CD4-positive, alpha-beta memory T cell (primary cell): ENCODE measurements at places on chromosomes 4 and X.
A peak's percentile ranks its signal among the peaks of the same experiment; 100 is the strongest.

- DNase-seq: no peak
These were observed 48.1 kb upstream of the UGT2B15 start for GRCh38 chr4:68718447-68719074.

DNA sequence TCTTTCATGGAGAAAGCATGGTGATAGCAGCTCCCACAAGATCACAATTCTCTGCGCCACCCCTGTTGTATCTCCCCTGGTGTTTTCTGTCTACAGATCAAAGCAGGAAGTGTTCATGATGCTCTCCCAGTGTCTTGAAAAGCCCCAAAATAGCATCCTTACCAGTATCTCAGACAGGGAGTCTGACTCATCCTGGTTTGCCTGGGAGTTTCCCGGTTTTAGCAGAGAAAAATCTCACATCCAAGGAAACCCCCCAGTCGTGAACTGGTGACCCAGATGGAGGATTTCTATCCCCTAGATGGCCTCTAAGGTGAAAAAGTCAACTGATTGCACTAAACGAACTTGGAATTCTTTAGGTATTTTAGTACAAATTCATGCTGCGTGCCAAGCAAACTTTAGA is 64.3 kb upstream of the NR0B1 start:
- no peak for DNase-seq

GRCh38 chr4:13888112-13888511 is 260.6 kb upstream of the BOD1L1 start:
- DNase-seq: no peak

GRCh38 chr4:112840061-112840460 is 203.1 kb downstream of the LARP7 start:
- no peak for DNase-seq

DNA sequence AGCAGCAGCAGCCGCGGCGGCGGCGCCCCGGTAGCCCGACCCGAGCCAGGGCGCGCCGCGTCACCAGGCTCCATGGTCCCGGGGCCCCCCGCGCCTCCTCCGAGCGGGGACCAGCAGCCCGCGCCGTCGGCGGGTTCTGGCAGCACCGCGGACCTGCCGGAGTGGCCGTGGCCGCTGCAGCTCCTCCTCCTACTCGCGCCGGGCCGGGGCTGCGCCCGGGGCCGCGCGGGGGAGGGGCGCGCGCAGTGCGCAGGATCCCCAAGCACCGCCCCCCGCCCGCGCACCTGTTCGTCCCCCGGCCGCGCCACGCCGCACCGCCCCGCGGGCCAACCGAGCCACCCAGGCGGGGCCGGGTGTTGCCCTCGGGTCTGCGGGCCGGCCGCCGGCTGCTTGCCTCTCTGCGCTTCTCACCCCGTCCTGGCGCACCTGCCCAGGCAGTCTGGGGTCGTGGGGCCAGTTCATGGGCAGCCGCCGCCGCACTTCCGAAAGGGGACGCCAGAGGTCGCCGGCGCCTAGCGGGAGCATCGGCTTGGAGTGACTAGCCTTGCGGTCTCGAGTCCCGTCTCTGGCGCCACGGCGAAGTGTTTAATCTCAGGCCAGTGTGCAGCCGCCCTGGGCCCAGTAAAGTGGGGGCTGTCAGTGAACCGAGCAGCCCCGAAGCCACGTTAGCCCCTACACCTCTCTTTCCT is at the start of gene SLC9A7:
Gene SLC9A7 (minus strand): TSS at position 163 of the 689 bp plus-strand sequence. CDS start 89 bp downstream, at position 74.
- DNase-seq: peak; percentile 71

DNA sequence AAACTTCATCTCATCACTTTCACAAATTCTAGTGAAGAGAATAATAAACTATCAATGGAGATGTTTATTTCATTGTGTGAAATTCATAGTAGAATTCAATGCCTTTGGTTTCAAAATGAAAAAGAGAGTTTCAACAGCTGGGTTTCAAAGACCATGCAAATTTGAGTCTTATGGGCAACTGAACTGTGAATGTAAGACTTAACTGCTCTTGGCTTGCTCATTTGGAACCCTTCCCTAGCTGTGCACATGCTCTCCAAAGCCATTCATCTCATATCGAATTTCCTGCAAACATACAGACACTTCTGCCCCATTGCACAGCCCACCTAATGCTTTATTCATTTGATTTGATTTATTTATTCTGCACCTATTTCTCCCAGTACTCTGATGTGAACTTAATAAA is 154.5 kb downstream of the GRXCR1 start:
- no peak for DNase-seq

DNA sequence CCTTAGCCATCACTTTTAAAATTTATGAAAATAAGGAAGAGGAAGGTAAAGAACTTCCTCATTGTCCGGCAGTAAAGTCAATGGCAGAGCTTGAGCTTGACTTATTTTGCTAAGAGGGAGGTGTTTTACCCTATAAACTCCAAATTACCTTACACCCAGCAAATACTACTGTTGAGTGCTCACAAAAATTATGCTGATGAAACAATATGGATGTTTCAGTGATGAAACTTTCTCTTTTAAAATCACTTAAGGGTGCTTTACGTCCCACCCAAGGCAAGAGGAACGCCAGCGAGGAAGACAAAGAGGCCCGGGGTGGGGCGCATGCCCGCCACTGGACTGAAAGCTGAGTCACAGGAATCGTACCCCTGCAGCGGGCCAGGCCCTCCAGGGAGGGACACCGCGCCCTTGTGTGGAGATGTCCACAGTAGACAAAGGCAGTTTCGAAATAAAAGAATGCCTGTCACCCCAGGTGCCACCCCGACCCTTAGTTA is 560 bp upstream of the TMSB4X start:
- no peak for DNase-seq

DNA sequence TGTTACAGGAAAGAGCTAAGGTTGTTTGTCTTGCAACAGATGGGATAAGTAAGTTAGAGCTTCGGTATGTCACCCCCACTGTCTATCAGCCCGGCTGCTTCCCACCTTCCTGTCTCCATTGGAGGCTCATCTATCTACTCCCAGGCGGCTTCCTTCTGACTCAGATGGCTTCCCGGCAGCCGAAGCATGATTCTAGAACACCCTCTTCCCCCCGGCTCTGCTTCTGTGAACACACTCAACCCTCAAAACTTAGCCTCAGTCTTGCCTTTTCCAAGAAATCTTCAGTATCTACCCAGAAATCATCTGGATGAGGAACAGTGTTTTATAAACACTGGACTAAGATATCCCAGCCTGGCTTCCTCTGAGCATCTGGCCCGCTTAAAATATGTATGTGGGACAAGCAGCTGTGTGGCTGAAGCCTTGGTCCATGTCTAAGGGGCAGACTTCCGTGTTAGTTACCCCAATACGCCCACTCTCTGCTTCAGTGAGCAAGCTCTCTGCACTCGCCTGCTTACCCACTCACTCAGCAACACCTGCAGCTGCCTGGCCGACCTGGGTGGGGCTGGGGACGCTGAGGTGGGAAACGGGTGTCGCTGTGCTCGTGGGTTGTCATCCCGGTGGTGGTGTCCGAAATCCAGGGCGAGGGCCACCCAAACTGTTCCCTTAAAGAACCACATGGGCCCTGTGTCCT is 12.0 kb upstream of the SLC2A9 start:
- DNase-seq: no peak

DNA sequence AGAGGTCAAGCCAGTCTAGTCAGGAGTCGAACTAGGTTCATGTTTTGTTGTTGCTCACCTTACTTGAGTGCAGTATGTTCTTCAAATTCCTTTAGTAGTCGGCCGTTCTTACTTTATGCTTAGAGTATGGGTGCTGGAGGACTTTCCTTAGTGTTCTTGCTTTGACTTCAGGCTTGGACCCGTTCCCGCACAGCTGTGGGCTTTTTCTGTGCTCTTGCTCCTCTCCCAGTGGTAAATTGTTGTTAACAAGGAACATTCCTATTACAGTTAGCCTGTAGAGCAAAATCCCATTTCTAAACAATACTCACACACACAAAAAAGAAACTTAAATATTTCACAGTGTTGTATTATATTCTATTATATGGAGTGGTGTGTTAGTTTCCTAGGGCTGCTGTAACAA is 113.5 kb downstream of the RAP1GDS1 start:
- no peak for DNase-seq

- DNase-seq: no peak
These were observed 897 bp upstream of the FBXL5 start for GRCh38 chr4:15656038-15656470.

DNA sequence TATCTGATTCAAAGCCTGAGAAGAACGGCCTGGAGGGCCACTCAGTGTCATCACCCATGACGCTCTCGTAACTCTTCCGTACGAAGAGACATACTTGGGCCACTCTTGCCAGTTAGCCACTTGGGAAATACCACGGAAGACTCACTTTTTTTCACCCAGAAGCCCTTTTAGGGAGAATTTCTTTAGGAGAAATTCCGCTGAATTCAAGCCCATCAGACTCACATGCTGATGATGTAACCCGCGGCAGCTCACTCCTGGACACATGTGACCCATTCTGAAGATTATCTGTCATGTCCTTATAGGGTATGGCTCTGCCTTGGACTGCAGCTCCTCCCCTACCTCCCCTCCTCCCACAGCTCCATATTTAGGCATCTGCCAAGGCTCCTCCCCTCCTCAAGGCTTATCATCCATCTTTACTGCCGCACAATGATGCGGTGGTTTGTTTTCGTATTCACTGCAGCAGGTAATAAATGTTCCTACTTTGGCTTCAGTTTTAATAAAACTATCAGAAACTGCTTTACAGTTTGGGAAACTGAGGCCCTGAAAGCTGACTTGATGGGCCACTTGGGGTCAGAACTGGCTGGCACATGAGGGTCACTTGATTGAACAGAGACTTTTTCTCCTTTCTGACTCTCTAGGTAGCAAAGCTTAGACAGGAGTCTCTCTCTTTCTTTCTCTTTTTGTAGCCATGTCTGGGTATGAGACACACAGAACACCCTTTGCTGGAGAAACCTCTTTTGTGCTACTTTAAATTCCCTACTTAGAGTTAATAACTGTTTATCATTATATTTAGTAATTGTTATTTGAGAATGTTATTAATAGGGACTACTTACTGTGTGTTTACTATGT is 42.1 kb downstream of the RHOH start:
- peak; percentile 97 for DNase-seq

DNA sequence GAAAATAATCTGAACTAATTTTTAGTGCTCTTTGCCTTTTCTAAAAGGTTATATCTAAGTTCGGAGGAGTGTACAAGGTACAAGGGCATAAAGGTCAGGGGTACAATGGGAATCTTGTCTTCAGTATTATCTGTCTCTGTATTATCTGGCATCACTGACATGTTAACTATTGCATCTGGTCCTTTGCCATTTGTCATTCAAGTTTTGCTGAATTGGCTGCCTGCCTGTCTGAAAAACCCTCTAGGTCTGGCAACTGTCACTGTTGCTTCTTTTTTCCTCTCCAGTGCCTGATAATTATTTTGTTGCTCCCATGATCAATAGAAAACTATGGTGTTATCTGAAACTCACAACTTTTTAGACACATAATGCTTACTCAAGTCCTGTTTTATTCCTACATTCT is 112.5 kb upstream of the STK26 start:
- DNase-seq: no peak

DNA sequence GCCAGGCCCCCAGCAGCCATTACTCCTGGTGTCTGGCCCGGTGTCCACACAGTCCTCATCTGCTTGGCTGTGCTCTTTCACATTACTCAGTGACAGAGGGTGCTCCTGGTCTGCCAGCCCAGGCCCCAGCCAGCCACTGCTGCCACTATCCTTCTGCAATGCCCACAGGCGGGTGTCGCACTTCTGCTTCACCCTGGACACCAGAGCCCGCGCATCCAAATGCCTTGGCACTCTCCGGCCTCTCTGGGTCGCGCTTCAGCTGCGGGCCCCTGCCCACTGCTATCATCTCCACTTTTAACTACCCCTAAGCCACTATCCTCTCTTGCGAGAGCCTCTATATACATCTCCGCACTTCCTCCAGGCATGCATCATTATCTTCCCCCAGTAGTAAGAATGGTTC is 76.4 kb upstream of the UCP1 start:
- DNase-seq: no peak

GRCh38 chr4:150253416-150253815 is 175.2 kb downstream of the DCLK2 start:
- DNase-seq: no peak
